ENCODE measurements at places on chromosomes 1 and 21.

DNA sequence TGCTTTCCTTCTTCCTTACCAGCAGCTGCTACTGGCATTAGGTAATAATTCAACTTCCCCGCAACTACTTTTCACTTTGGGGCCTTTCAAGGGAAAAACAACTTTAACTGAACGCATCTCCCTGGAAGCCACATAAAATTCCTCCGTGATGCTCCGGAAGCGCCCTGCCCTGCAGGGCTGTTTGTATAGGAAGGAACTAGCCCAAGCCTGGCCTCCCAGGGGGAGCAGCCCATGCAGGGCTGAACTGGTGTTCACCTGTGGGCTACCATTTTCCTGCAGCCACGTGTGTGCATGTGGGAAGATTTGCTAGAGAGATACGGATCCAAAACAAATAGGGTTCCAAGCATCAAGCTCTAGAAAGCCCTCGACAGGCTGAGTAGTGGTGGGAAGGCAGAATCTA, 14.4 kb downstream of the CLDN14 start:
- DNase-seq, result no peak

- DNase-seq, result no peak
Measured at GRCh38 chr1:16464917-16465625, 24.5 kb downstream of the NECAP2 start.

DNA sequence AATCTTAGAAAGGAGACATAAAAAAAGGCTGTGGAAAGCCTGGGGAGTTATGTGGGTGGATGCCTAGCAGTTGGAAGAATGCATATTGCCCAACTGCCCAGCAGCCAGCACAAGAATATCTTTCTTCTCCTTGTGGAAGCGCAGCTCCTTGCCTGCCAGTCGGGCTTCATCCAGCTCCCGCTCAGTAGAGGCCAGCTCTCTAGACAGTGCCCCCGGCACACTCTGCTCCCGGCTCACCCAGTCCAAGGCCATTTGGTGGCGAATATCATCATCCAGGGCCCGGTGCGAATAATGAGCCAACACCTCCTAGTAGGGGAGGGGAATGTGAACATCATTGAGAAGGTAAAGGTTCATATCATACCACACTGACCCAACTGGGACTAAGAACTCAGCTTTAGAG, 9.0 kb upstream of the RBM8A start:
- DNase-seq, result no peak

GRCh38 chr1:107965110-107965991, at the start of gene VAV3:
Gene VAV3, minus strand, starts transcription at chr1:107965180. Its CDS starts 311 bp downstream, at chr1:107964869.
- peak; percentile 32 for DNase-seq

DNA sequence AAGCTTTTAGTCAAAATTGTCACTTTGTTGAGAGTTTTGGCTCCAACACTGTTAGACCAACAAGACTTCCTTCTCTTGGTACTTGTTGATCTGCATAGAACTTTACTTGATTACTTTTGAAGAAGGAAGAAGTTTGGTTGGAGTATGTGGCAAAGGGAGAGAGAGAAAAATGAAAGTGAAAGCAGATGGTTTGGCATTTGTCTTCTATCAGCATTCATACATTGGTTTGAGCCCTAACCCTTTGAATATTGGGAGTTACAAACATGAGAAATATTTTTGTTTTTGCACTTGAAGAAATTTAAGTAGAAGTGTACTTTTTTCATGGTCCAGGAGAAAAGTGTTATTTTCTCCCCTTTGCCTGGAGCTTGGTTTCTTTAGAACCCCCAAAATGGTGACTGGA, 169.8 kb downstream of the ADGRL4 start:
- DNase-seq, result no peak

- peak; percentile 60 for DNase-seq
Measured at GRCh38 chr1:28259934-28260802, 850 bp downstream of the SESN2 start.

DNA sequence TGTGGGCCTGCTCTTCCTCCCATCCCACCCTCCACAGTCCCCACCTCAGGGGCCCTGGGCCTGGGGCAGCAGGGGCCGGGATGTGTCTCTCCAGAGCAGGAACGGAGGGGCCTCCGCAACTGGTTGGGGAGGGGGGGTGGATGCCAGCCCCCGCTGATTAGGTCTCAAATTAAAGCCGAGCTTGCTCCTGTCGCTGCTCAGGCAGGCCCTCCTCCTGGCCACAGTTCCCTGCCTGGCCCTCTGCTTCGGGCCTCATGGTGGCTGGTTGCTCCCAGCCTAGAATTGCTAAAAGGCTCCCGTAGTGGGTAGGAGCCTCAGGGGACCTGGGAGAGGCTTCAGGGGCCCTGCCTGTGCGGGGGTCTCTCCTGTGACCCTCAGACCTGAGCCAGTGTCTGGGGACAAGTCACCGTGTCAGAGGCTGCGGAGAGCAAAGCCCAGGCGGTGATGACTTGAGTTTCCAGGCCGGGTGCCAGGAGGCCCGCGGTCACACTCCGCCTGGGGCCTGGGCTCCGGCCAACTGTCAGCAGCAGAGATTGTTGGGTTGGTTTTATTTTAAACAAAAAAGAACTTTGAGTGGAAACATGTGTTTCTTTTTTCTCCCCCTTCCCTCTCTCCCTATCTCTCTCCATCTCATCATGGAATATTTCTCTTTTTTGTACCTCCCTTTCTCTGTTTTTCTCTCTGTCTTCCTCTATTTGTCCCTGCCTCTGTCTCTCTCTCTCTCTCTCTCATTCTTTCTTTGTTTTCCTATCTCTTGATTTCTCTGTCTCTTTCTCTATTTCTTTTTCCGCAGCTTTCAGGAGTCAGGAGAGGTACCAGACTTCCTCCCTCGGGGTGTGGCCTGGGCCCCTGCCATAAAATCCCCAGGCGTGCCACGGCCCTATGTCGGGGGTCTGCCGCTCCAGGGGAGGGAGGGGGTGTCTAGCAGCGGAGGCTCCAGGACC, 20.0 kb upstream of the EPHA2 start:
- DNase-seq, result no peak

- no peak for DNase-seq
Measured at GRCh38 chr1:204254031-204254661, 40.4 kb upstream of the GOLT1A start.

- peak; percentile 48 for DNase-seq
Measured at GRCh38 chr1:180548686-180549317, 10.0 kb upstream of the OVAAL start.

- DNase-seq, result no peak
Measured at GRCh38 chr1:54597455-54598030, 25.8 kb downstream of the FAM151A start.

GRCh38 chr21:28294051-28294450, 698.6 kb downstream of the LTN1 start:
- no peak for DNase-seq

GRCh38 chr1:22031214-22031962, 21.1 kb upstream of the CDC42 start:
- DNase-seq, result no peak

DNA sequence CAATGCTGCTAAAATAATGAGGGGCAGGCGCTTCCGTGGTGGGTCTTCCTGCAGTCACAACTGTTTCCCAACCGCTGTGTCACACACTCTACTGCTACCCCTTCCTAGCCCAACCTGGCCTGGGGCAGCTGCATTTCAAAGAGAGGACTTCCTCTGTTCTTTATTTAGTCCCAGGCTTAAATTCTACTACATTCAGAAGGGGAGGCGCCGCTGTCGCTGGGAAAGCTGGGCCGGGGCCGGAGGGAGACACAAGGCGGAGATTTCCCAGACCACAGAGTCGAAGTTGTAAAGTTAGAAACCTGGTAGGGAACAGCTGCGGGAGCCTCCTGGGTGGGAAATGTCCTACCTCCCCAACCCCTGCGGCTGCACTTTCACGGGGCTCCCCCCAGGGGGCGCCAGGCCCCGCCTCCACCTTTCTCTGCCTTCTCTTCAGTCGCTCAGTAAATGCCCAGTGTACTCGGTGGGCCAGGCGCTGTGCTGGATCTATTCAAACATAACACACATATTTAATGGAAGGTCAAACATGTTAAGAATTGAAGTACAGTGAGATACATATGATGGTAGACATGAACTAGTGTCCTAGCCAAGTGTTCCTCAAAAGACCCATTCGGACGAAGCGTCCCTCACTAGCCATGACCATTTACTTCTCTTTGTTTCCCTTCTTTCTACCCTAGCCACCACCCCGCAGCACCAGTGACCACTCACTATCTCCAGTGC, 23.1 kb downstream of the DYRK3 start:
- DNase-seq, result no peak

DNA sequence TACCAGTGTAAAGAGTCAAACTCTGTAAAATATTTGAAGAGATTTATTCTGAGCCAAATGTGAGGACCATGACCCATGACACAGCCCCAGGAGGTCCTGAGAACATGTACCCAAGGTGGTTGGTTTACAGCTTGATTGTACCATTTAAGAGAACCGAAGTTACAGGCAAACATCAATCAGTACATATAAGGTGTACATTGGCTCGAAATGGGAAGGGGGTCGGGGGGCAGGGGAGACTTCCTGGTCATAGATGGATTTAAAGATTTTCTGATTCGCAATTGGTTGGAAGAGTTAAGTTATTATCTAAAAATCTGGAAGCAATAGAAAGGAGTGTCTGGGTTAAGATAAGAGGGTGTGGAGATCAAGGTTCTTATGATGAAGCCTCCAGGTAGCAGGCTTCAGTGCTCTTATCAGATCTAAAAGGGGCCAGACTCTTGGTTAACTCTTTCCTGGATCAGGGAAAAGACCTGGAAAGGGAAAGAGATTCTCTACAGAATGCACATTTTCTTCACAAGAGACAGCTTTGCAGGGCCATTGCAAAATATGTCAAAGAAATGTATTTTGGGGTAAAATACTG, 47.5 kb upstream of the NTPCR start:
- no peak for DNase-seq

GRCh38 chr1:93446837-93447451, 974 bp upstream of the FNBP1L start:
- DNase-seq, result no peak

DNA sequence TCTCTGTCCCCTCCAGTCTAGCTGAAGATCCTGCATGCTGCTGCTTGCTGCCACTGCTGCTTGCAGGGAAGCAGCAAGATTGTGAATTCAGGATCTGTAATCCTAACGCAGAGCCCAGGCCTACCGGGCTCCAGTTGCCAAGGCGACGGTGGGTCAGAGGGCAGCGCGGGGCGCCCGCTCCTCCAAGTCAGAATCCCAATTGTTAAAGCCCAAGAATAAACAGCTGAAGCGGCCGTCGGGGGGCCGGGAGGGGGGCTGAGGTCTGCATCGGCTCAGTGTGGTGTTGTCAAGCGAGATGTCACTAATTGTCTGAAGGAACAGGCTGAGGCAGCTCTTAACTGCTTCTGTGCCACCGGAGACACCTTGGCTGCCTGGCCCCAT, 36.8 kb downstream of the AHDC1 start:
- no peak for DNase-seq

DNA sequence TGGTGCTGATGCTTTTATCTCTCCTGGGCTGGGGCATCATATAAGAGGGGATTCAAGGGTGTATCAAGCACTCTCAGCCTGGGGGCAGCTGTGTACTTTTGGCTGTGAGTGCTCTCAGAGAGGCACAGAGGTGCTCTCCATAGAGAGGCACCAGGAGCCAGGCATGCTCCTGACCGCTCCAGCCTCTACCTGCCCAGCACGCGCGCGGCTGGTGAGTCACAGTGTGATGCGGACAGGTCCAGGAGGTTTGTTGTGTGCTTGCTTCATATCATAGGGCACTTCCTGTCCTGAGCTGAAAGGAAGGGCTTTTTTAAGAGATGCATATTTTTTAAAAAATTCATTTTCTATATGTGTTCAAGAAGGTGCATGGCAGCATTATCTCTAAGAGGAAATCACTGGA, 93.6 kb upstream of the BCAR3 start:
- DNase-seq, result no peak

DNA sequence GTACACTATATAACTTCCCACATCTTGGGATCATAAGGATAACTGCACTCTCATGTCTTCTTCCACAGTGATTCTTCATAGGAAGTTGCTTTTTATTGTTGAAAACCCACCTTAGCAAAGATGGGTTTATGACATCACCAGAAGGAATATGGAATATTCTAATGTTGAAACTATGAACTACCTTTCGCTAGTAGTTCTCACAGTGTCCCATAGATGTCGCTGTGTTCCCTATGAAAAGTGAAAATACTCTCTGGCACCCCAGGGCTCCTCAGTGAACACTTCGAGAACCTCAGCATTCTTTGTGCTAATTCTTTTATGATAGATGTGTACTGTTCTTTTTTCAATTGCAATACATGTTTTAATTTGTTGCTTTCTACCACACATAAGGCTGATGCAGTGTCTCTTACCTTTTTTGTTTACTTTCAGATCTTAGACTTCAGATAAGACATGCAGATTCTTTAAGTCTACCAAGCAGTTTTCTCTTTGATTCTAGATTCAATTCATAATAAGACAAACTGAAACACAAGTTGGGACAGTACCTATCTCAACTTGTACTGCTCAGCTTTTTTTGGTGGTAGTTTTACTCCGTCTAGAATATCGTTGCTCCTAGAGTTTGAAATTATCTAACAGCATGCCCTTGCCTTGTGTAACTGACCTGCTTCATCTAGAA, 90.8 kb downstream of the GTF2B start:
- DNase-seq, result no peak

- no peak for DNase-seq
Measured at GRCh38 chr1:63795455-63795854, 21.6 kb downstream of the ROR1 start.

- no peak for DNase-seq
Measured at GRCh38 chr1:36168514-36168913, 12.6 kb downstream of the MAP7D1 start.

DNA sequence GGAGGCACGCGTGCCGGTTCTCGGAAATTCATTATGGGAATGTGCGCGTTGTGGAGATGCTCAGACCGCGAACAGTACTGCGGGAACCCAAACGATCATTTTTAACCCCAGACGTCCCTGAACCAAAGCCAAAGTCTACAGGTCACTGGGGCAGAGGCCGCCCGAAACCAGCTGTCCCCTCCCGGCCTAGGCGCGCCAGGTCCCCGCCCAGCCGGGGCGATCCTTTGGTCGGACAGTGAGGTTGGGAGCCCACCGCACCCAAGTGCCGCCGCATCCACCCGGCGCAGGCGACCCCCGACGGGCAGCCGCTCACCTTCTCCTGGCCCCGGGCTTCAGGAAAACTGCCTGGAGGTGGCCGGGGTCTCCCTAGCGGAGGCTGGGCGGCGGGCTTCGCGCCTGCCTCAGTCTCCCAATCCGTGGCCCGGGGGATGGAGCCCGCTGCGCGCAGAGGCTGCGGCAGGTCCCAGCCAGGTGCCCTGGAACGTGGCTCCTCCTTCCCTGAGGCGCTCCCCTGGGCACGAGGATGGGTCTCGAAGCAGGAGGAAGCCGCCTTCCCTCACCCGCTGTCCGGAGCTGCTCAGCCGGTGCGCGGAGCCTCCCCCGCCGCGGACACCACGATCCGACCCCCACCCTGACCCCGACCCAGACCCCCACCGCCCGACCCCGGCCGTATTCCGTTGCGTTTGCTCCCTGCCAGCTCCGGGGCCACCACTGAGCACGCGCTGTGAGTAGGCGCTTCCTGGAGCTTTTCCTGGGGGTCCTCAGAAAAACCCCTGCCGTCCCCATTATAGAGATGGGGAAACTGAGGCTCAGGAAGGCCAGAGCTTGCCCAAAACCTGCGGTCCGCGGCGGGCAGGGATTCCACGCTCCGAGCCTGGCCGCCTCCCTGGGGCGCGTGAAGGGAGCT, 8.1 kb upstream of the SLX9 start:
- no peak for DNase-seq

DNA sequence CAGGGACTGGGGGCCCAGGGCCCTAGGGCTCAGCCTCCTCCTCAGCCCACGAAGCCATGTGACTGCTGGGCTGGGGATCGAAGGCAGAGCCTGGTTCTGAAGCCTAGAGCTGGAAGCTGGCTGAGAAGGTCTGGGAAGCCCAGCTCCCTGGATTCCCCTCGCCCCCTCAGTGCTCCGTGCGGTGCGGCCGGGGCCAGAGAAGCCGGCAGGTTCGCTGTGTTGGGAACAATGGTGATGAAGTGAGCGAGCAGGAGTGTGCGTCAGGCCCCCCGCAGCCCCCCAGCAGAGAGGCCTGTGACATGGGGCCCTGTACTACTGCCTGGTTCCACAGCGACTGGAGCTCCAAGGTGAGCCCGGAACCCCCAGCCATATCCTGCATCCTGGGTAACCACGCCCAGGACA, 9.1 kb downstream of the ADAMTSL4 start:
- no peak for DNase-seq

Data from retinal pigment epithelial cell (primary cell).